ENCODE measurements at places on chromosomes 3 and 15. TPM values are rescaled to one million over a fixed set of nuclear protein-coding genes. Genes with fewer than 3 reads are reported as not detected.

The ACKR2 gene
- total RNA-seq: not detected

The ANKRD34C gene
- not detected for total RNA-seq

The LTF gene
- total RNA-seq: 0.63 TPM

The FETUB gene
- total RNA-seq: not detected

The OPA1 gene
- 160 TPM for total RNA-seq

The PYGO1 gene
- 57.0 TPM for total RNA-seq

The TRMT10C gene
- 27.2 TPM for total RNA-seq

The SMARCC1 gene
- 128 TPM for total RNA-seq

The KIAA1143 gene
- total RNA-seq: 25.0 TPM

The PAQR5 gene
- 0.31 TPM for total RNA-seq

The CCDC33 gene
- total RNA-seq: 0.31 TPM

The CSPG4 gene
- total RNA-seq: 6.6 TPM

The RBPMS2 gene
- total RNA-seq: not detected

The MAP1A gene
- 48.2 TPM for total RNA-seq

The MUSTN1 gene
- not detected for total RNA-seq

The EFHB gene
- total RNA-seq: 0.63 TPM

The SLITRK3 gene
- total RNA-seq: 4.7 TPM

The CFAP100 gene
- total RNA-seq: 5.9 TPM

The OR5K2 gene
- not detected for total RNA-seq

The ATP10A gene
- total RNA-seq: 2.5 TPM

The LRRC15 gene
- not detected for total RNA-seq

The CCDC14 gene
- 203 TPM for total RNA-seq

The FBXL22 gene
- total RNA-seq: 0.31 TPM

The TRIM42 gene
- not detected for total RNA-seq

The ZIC4 gene
- 1.3 TPM for total RNA-seq

The LRRC2 gene
- 5.9 TPM for total RNA-seq

The TMCC1 gene
- total RNA-seq: 65.1 TPM

The GATM gene
- 128 TPM for total RNA-seq

The UBXN7 gene
- total RNA-seq: 70.1 TPM

The TRPC1 gene
- 113 TPM for total RNA-seq

The CMTM8 gene
- 0.63 TPM for total RNA-seq

The SPATA16 gene
- not detected for total RNA-seq

The NR2E3 gene
- not detected for total RNA-seq

The CX3CR1 gene
- 11.6 TPM for total RNA-seq

The ARGFX gene
- not detected for total RNA-seq

The CEMIP gene
- 1.6 TPM for total RNA-seq

The AP4E1 gene
- total RNA-seq: 16.3 TPM

The DCLK3 gene
- 10.3 TPM for total RNA-seq

The ST8SIA2 gene
- total RNA-seq: 150 TPM

The MYLK gene
- total RNA-seq: 5.3 TPM

The CCR8 gene
- total RNA-seq: not detected

The ZPLD1 gene
- not detected for total RNA-seq

The SLC9C1 gene
- not detected for total RNA-seq

The SCAMP2 gene
- total RNA-seq: 13.1 TPM

The CHRNA5 gene
- 6.6 TPM for total RNA-seq

The MED12L gene
- 21.0 TPM for total RNA-seq

The CCR9 gene
- total RNA-seq: not detected

The GUCA1C gene
- total RNA-seq: not detected

The SLC35G2 gene
- 14.4 TPM for total RNA-seq

The BNC1 gene
- not detected for total RNA-seq

The GHSR gene
- not detected for total RNA-seq

The ATP8B4 gene
- 5.0 TPM for total RNA-seq

The STRIT1 gene
- total RNA-seq: not detected

The HIGD2B gene
- total RNA-seq: not detected

The ALDH1A2 gene
- 1.9 TPM for total RNA-seq

The CHDH gene
- total RNA-seq: 1.3 TPM

The IL5RA gene
- 1.3 TPM for total RNA-seq
